ENCODE measurements at places on chromosomes 16 and 17.
A peak's percentile ranks its signal among the peaks of the same experiment; 100 is the strongest.

DNA sequence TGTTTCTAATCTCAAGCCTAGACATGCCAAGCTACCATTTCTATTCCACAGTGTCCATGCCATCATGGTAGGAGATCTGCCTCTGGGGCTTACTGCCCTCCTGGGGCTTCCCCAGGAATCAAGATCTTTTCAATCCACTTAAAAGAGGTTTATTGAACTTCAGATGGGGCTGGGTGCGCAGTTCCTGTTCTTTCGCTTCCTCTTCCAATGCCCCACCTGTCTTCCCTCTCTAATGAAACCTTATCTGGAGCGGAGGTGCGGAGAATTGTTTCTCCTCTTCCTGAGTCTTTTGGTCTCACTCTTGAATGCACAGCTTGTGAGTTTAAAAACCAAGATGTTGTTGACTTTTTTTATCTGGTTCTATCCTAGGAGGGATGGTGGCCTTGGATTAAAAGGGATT, 30.4 kb upstream of the METTL16 start:
- no peak for DNase-seq

DNA sequence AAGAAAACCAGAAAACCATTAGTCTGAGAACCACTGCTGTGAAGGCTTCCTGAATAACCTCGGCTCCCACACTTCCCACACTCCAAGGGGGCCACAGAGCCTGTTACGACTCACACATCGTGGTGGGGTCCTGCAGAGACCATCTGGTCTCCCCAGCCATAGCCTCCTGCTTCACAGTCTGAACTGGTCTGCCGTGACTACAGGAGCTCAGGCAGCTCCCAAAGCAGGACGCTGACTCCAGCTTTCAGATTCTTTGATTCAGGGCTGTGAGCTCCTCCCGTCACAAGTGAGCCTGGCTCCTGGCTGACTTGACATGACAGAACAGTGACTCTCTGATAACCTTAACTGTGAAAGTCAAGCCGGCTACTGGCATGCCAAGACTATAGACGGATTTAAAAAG, 37.8 kb downstream of the CYB5D2 start:
- DNase-seq = no peak

GRCh38 chr16:21037736-21038135, 112.9 kb downstream of the DNAH3 start:
- DNase-seq = no peak

DNA sequence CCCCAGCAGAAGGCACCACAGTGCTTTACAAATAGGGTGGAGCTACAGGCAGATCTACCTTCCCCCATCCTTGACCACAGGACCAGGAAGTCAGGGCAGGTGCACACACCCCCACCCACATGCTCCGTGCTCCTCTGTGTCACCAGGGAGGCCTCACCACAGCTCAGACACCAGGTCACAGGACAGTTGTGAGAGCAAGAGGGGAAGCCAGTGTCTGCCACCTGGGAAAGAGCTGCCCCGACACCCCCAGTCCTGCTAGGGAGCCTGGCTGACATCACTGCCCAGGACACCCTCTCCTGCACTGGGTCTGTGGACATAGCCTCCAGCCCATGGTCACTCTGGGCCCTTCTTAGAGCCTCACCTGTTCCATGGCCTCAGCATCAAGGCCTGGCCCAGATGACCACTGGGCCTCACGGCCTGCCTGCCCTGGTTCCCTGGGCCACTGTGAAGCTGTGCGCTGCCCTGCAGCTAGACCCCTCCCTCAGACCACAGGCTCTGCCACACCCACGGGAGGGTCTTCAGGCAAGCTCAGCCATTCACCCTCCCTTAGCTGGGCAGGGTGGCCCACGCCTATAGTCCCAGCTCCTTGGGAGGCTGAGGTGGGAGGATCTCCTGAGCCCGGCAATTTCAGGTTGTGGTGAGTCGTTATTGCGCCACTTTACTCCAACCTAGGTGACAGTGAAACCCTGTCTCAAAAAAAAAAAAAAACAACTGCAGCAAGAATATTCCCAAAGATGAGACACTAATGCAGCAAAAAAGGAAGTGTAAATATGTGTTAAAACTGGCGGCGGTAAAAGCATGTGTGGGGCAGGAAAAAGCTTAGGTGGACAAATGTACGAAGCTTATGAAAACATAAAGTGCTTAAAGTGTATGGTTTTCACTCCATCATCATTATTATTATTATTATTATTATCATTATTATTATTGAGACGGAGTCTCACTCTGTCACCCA, 14.2 kb downstream of the POLR3K start:
- DNase-seq = peak; percentile 85

GRCh38 chr16:87586201-87586782, 16.0 kb upstream of the JPH3 start:
- no peak for DNase-seq

GRCh38 chr17:45993962-45994627, 5.0 kb upstream of the STH start:
- no peak for DNase-seq

GRCh38 chr16:75228143-75228976, 9.6 kb downstream of the CTRB1 start:
- no peak for DNase-seq

DNA sequence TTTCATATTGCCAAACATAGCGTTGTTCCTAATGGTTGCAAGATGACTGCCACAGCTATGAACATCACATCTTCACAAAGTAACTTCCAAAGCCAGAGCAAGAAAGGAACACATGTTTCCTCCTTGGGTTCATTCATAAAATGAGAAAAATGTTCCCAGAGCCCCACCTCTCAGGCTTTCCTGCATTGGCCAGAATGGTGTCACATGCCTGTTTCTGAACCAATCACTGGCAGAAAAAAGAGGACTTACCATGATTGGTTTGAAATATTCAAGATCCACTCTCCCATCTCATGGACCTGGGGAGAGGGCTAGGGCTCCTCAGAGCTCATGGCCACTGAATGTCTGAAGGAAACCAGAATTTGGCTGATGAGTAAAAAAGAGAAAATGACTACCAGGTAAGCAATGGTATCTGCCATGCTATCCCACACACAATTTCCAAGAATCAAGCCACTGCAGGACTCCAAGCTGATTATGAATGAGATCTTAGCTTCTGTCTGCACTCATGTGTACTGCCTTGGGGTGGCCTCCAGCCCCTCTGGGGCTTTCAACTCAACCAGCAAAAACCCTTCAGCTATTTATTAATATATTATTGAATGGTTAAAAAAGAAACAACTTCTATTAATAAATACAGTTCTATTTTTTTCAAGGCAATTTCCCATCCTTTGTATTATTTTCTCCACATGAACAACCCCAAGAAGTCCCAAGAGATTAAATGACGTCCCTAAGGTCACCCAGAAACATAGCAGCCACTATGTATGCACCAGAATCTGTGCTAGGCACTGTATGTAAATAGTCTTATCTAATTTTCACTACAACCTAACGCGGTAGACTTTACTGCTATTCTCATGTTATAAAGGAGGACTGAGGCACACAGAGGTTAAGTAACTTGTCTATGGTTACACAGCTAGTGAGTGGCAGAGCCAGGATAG, 61.4 kb upstream of the TMC5 start:
- no peak for DNase-seq

DNA sequence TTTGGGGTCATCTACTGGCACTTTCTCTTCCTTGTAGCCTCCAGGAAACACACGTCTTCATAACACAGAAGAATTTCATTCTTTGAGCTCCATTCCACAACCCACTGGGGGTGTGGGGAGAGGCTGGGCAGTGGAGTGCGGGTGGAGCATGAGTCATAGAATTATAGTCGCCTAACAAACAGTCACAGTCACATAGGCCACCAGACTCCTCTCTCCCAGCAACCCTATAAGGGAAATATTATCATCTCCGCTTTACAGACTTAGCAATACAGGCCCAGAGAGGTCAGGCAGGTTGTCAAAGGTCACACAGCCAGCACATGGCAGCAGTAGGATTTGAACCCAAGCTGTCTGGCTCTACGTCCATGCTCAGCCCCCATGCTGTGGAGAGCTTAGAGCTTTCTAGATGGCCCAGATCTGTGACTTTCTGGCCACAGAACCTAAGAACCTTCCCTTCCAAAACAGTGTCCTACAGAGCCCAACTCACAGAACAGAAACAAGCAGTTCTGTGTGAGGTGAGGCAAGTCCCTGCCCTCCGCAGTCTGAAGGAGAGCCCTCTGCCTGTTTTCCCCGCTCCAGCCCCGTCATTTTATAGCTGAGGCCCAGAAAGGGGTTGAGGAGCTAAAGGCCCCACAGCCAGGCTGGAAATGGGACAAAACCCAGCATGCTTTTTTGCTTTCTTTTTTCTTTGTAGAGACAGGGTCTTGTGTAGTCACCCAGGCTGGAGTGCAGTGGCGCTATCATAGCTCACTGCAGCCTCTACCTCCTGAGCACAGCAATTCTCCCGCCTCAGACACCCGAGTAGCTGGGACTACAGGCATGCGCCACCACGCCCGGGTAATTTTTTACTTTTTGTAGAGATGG, 10.7 kb upstream of the LITAF start:
- DNase-seq = peak; percentile 71

- DNase-seq = peak; percentile 16
These were observed 4.1 kb downstream of the CCDC102A start for GRCh38 chr16:57532266-57532625.

GRCh38 chr16:71337631-71338030, 20.9 kb upstream of the CALB2 start:
- DNase-seq = no peak
